LNCaP clone FGC (cell line): ENCODE measurements at places on chromosomes 1 and 21.
A peak's percentile ranks its signal among the peaks of the same experiment; 100 is the strongest.

- no peak for DNase-seq
Measured at GRCh38 chr1:232385221-232385620, 244.7 kb downstream of the SIPA1L2 start.

- no peak for DNase-seq
Measured at GRCh38 chr1:2360588-2361364, 30.6 kb downstream of the MORN1 start.

GRCh38 chr1:175708787-175709186 is 34.6 kb downstream of the TNR start:
- no peak for DNase-seq

- no peak for DNase-seq
Measured at GRCh38 chr1:32172621-32173245, 6.7 kb upstream of the TXLNA start.

- no peak for DNase-seq
Measured at GRCh38 chr1:225771661-225772322, 5.8 kb upstream of the SRP9 start.

GRCh38 chr1:29033829-29034466 is 89.8 kb downstream of the TMEM200B start:
- peak; percentile 35 for DNase-seq

- DNase-seq: no peak
Measured at GRCh38 chr1:212228076-212228475, 57.1 kb upstream of the PPP2R5A start.
